Right ventricle myocardium superior (tissue), 1 donor: ENCODE measurements at places on chromosomes 12 and 14. TPM values are rescaled to one million over a fixed set of nuclear protein-coding genes. Genes with fewer than 3 reads are reported as not detected.

WSB2 gene
- total RNA-seq, result 98.1 TPM

GPR137C gene
- total RNA-seq, result 0.65 TPM

DPF3 gene
- total RNA-seq, result 25.0 TPM

CIDEB gene
- total RNA-seq, result 2.9 TPM

BEGAIN gene
- total RNA-seq, result 0.46 TPM

KRT3 gene
- total RNA-seq, result not detected

RBP5 gene
- 0.46 TPM for total RNA-seq

XRCC3 gene
- total RNA-seq, result 2.6 TPM

DHRS4 gene
- 28.1 TPM for total RNA-seq

IQSEC3 gene
- total RNA-seq, result 1.5 TPM

TSFM gene
- total RNA-seq, result 49.5 TPM

MTHFD1 gene
- 63.8 TPM for total RNA-seq

BRAP gene
- 13.8 TPM for total RNA-seq

KRT5 gene
- not detected for total RNA-seq

TIGAR gene
- 13.6 TPM for total RNA-seq

FOXN4 gene
- not detected for total RNA-seq

ANKS1B gene
- 1.2 TPM for total RNA-seq

DNA sequence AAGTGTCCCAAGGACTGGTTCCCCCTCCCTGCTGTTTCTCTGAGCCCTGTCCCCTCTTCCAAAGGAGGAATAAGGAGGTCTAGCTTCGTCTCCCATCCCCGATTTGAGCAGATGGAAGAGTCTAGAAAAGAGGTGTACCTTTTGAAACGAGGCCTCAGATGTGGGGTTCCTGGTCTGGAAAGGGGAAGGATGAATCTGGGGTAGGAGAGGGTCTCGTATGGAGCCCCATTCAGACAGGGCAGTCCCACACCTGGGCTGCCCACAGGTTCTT is 13.3 kb downstream of the MEG3 start:
- DNase-seq, result no peak

DNA sequence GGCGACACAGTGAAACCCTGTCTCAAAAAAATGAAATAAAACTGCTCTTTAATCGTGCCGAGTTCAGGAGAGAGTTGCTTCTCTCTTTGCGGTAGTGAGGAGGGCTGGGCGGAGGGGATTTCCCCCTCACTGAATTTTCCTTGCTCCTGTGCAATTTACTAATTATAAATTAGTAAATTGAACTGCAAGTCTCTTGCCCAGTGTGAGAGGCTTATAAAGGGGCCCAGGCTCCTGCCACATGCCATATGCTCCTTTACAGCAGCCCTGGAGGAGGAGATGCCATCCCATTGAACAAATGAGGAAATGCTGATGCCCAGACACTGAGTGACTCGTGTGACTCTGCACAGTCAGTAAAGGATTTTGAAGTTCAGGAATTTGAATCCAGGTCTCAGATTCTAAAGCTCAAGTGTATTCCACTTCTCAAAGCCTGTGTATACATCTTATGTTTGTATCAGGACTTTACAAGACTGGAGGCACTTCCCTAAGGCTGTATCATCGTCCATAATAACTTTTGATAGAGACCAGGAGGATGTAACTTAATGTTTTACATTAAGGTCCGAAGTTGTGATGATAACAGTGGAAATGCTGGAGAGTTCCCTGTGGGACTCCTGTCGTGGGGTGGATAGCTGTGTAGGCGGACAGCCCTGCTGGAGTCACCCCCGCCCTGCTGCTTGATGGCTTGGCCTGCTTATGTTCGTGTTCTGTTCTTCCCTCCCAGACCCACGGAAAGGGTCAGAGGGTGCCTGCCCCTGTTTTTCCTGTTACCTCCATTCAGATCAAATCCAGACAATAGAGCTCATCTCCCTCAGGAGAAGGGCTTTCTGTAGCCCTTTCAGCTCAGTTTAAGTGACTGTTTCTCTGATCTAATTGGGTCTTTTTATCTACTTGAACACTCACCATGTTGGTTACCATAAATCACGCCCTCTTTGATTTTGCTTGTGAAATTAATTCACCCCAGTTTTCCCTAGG is 13.9 kb downstream of the PELI2 start:
- no peak for DNase-seq

GRCh38 chr12:18383203-18383602 is 121.9 kb downstream of the PIK3C2G start:
- DNase-seq, result no peak

DNA sequence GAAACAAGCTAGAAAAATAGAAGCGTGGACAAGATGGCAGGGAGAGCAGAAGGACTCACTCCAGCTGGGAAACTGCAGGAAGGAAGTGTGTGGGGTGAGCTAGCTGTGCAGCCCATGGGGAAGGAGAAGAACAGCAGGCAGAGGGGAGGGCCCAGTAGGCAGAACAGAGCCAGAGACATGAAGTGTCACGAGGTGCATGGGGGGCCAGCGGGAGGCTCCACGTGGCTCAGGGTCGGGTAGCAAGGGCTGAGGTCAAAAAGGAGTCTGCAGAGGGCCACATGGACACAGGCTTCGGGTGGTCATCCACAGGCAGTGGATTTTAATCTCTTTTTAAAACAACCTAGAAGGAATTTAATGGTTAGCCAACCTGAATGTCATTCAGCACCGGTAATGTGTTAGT is 669.0 kb downstream of the BCL11B start:
- DNase-seq, result no peak

DNA sequence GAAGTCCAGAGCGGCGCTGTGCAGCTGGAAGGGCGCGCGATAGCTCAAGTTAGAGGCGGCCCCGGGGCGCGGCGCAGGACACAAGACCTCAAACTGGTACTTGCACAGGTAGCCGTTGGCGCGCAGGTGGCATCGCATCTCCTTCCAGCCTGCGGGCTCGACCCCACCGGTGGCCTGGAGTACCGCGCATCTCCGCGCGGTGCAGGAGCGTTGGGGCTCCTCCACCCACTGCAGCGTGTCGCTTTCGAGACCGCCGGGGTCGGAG is 553 bp downstream of the CLEC14A start:
- DNase-seq, result peak; percentile 53

GRCh38 chr12:128338386-128339125 is 71.6 kb downstream of the TMEM132C start:
- DNase-seq, result no peak

DNA sequence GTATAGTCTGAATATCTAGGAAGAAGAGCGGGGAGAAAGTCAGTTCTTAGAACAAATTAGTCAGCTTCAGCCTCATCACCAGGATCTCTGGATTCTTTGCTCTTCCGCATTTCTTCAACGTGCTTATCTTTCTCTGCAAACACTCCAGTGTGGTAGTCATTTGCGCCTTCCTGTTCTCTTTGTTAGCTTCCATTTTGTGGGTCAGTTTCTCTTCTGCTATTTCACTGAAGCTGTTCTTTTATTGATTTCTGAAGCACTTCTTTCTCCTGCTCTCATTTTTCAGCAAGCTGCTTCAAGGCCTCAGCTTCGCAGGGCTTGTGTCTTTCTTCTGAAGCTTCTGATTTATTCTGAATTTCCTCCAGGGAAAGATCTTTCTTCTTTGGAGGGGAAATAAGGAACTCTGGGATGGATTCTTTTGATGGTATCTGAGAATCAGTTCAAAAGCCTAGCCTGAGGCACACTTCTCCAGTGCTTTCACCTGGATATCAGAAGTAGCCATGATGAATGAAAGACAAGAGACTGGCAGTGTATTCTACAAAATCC is 13.5 kb downstream of the AMN1 start:
- no peak for DNase-seq

DNA sequence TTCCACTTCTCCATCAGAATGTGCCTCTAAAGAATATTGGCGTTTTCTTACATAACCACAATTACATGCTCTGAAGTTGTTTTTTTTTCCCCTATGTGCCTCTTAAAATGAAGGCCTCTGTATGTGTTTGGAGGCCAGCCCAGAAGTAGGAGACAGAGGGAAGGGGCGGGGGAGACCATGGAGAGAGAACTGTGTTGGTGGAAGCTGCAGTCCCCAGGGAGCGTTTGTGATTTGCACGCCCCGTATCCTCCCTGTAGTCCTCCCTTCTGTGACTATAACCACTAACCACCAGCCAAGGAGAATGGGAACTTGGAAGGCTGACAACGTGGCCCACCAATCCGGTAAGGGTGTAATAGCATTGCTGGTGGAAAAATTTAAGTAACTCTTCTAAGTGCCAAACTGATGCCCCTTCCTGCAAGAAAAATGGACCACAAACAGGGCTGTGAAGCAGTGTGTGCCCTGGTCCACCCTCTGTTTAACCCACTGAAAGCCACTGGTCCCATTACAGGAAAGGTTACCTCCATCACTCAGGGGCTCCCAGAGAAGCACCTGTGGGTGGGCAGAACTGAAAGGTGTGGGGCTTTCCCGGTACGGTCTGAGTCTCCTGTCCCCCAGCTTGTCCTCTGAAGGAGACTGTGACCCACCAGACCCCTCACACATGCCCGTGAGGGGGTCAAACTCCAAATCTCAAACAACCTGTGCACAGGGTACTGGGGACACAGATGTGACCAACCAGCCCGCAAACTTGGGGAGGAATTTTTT is 36.8 kb downstream of the CCDC88C start:
- no peak for DNase-seq

- DNase-seq, result no peak
Observed at GRCh38 chr12:71876137-71876799, 36.7 kb downstream of the TBC1D15 start.

DNA sequence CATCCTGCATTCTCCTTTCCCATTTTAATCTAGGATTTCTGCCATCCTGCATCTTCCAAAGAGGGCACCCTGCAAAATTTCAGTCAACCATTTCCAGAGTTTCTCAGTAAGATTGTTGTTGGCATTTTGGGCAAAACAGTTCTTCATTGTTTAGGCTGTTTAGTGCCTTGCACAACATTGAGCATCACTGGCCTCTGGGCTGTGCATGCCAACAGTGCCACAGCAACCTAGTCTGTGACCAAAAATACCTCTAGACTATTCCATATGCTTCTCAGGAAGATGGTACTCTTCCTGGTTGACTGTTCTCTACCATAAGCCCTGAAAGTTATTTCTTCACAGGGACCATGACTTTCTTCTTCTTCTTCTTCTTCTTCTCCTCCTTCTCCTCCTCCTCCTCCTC is 32.5 kb upstream of the ISM2 start:
- DNase-seq, result no peak

GRCh38 chr12:58095002-58095401 is 153.6 kb downstream of the ATP23 start:
- DNase-seq, result no peak

DNA sequence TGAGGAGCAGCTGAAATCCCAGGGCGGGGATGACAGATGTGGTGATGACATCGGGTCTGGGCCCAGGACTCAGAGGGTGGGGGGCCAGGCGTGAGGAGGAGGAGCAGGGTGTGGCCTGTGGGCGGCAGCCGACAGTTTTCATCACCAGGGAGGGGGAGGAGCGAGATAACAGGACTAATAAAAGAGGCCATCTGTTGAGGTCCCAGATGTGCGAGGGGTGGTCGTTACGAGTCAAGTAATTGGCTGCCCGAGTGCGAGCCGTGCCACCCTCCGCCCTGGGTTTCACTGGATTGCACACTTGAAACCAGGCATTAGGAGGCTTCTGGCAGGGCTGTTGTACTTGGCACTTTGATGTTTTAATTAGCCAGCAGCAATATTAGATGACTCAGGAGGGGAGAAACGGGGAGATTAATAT is 67.2 kb downstream of the NOS1 start:
- DNase-seq, result no peak

DNA sequence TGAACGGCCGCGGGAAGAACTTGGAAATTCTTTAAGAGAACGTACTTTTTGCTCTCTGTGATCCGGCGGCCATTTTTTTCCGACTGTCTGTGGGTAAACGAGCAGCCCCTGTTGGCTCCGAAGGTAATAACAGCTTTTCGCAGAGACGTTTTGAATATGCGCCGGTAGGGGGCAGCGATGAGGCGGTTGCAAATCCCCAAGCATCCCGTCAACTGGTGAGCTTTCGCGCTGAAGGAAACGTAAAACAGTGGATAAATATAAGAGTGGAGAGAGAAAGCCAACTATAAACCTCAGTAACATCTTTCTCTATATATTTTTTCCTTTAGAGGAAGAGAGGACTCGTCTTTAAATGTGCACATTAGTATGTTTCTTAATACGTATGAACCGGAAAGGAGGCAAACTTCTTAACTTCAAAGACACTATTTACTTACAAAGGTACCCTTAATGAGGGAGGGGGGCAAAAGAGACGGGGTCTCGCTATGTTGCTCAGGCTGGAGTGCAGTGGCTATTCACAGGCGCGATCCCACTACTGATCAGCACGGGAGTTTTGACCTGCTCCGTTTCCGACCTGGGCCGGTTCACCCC is 9.6 kb upstream of the NEMF start:
- peak; percentile 82 for DNase-seq

DNA sequence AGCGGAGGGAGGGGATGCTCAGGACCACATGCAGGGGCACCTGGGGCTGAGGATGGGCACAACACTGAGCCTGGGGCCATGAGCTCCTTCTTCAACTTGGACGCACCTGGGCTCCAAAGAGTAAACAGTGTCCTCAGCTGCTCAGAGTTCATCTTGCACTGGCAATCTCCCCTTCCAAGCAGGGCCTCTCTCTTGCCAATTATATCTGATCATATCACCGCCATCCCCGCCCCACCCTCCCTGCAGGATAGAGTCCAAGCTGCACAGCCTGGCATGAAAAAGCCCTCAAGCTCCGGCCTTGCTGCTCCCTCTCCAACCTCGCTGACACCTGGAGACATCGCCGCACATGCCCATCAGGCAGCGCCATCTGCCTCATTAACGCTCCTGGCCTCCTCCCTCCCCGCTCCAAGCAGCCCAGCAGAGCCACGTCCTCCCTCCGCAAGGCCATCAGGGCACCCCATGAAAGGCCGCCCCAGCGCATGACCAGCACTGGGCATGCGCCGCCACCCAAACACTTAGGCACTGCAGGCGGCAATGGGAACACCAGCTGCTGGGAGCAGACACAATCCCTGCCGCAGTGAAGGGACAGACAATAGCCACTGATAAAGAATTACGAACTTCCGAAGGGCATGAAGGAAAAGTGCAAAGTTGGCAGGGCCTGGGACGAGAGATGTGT is 88.8 kb downstream of the CHGA start:
- no peak for DNase-seq

- no peak for DNase-seq
Observed at GRCh38 chr14:93984070-93984469, 7.7 kb upstream of the ASB2 start.

GRCh38 chr12:107533218-107533617 is 152.4 kb upstream of the PWP1 start:
- no peak for DNase-seq

DNA sequence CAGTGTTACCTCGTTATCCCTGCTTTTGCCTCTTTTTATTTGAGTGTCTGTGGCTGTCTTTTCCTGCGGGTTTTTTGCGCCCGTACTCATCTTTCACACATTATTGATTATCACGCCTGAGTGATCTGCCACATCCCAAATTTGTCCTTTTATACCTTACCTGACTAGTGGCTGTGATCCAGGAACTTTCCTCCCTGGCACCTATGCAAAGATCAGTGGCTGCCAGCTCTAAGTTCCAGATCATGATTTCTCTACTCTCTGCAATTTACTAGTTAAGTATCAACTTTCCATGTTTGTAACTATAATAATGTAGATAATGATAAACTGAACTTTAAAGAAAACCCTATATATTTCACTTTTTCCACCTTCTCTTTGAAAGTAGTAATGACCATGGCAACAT is 36.9 kb downstream of the PLEKHA5 start:
- DNase-seq, result no peak

GRCh38 chr12:6866163-6866919 is 990 bp upstream of the TPI1 start:
- DNase-seq, result no peak
